ENCODE measurements at places on chromosomes 4 and X. TPM values are rescaled to one million over a fixed set of nuclear protein-coding genes. Genes with fewer than 3 reads are reported as not detected.

DNA sequence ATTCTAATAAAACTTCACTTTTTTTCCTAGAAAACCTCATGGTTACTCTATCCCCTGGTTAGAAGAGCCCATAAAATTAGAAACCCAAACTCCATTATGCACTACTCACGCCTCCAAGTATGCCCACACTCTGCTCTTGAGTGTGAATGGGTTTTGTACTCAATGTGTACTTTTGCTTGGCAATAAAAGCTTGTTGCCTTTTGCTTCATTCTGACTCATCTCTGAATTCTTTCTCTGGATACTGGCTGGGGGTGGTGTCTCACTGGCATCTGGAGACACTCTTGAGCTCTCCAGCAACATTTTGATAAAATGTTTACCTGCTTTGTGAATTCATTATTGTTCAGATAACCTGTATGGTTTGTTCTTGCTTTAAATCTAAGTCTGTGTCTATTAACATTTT, 963.3 kb downstream of the TRAM1L1 start:
- H3K27me3 ChIP-seq: no peaks in the 10 kb centered on the region
- H3K4me3 ChIP-seq: no peak overlapping the region
- DNase-seq: no peak

GRCh38 chrX:110265661-110266060, 52.2 kb downstream of the AMMECR1 start:
- H3K27ac ChIP-seq: no peak overlapping the region
- H3K4me3 ChIP-seq: no peak overlapping the region
- no peak for DNase-seq
- H3K27me3 ChIP-seq: no peaks in the 10 kb centered on the region

DNA sequence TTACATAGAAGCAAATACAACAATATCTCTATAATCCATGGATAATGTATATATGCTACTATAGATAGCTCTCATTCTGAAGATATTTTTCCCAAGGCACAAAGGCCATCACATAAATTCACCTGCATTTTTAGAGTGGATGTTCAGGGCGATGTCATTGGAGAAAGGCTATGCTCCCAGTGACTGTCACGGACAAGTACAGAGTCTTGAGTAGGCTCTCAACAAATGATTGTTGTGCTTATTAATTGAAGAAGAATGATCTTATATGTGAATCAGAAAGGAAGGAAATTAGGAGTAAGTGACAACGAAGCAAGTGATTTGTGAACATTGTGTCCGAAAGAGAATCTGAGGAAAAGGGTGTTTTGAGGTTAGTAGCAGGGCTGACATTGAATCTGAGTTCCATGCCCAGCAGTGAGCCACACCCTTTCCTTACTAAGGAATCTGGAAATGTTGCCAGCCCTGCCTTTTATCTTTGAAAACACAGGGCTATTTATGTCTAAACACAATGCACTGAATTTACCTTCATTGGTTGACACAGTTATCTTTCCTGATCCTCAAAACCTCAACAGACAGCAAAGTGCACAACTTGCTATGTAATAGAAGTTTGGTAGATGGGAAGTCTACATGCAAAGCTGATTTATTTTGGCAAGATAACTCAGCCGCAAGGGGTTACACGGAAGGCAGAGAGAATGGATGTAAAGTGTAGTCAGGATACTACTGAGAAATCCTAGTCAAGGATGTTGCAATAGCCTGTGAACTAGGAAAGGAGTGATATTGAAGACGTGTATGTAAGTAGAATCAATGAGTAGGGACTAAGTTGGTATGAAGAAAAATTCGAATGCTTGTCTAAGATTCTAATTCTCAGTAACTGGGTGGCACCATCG, 50.4 kb downstream of the SORBS2 start:
- no peaks in the 10 kb centered on the region for H3K27me3 ChIP-seq
- no peak for DNase-seq
- H3K4me3 ChIP-seq: no peak overlapping the region
- H3K4me1 ChIP-seq: no peaks in the 10 kb centered on the region
- no peaks in the 10 kb centered on the region for H3K36me3 ChIP-seq
- no peak overlapping the region for H3K27ac ChIP-seq

The FRG2 gene
- not detected for total RNA-seq

DNA sequence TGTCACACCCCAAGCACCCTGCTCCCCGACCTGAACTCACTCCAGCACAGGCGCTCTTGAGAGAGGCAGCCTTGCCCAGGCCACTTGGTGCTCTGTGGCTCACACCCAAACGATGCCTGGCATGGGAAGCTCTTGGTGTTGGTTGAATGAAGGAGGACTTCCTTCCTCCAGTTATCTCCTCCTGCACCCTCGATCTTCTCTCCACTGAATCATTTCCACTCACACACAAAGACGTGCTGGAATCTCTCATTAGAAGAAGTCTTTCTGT, 90.5 kb upstream of the TRIM2 start:
- H3K36me3 ChIP-seq: no peaks in the 10 kb centered on the region
- no peak overlapping the region for H3K27ac ChIP-seq
- DNase-seq: no peak
- no peak overlapping the region for H3K4me3 ChIP-seq
- H3K4me1 ChIP-seq: no peaks in the 10 kb centered on the region

DNA sequence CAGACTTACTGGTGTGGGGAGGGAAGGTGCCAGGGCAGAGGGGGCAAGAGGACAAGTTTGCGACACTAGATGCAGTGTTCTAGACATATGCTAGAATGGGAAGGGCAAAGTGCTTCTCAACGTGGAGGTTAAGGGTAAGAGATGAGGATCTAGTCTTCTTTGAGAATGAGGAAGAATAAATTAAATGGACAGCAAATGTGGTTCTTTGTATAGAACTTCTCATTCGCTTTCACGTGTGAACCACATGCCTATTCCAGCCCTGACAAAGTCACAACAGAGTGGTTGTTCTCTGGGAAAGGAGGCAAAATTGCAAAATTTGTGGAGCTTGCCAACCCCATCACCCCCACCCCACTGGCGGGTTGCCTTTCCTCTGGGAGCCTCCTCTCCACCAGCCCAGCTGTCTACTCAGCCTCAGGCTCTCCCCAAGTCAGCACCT, 1.5 kb upstream of the ANXA5 start:
- H3K27ac ChIP-seq: no peak overlapping the region
- DNase-seq: no peak
- H3K27me3 ChIP-seq: peaks cover 8% of the 10 kb centered on the region
- H3K4me1 ChIP-seq: peaks cover 20% of the 10 kb centered on the region
- H3K4me3 ChIP-seq: no peak overlapping the region

The HSFX3 gene
- total RNA-seq: not detected
